Astrocyte of the cerebellum (primary cell): ENCODE measurements at places on chromosomes 12 and 14.

GRCh38 chr12:113757221-113758002 lies 208.7 kb downstream of the RBM19 start:
- no peak for DNase-seq

DNA sequence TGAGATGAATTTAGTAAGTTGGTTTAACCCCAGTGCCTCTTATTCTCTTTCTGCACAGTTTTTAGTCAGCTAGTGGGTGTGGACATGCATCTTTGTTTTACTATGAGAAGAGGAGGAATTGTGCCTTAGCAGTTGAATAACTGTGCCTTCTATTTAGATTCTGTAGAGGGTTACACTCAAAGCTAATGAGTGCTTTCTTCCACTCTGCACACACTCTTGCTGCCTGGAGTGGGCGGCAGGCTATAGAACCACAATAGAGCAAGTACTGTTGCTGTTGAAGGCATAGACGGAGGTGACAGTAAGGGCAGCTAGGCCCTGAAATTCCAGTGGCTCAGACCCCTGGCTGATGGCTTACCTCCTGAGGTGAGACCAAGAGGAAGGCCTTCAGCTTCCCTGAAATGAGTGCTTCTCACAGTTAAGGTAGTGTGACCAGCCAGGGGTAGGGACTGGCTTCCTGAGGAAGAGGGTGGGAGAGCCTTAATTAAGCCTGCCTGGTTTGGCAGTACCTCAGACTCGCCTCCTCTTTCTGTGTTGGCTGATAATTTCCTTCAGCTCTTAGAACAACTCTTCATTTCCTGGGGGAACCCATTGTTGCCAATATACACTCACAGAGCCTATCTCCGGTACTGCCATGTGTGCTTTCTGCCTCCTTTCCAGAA lies 24.7 kb downstream of the SUSD6 start:
- DNase-seq = no peak

GRCh38 chr12:132775502-132776229 lies 14.0 kb upstream of the ANKLE2 start:
- DNase-seq = no peak

GRCh38 chr12:121811434-121812319 lies 7.9 kb downstream of the SETD1B start:
- no peak for DNase-seq

- DNase-seq = no peak
Measured at GRCh38 chr14:76713121-76713520, 48.1 kb upstream of the VASH1 start.

- no peak for DNase-seq
Measured at GRCh38 chr14:100132903-100133510, 26.4 kb downstream of the DEGS2 start.

GRCh38 chr14:103121846-103122584 lies 1.2 kb upstream of the TNFAIP2 start:
- peak; percentile 51 for DNase-seq

GRCh38 chr12:50132505-50133135 lies 20.6 kb downstream of the COX14 start:
- peak; percentile 19 for DNase-seq

DNA sequence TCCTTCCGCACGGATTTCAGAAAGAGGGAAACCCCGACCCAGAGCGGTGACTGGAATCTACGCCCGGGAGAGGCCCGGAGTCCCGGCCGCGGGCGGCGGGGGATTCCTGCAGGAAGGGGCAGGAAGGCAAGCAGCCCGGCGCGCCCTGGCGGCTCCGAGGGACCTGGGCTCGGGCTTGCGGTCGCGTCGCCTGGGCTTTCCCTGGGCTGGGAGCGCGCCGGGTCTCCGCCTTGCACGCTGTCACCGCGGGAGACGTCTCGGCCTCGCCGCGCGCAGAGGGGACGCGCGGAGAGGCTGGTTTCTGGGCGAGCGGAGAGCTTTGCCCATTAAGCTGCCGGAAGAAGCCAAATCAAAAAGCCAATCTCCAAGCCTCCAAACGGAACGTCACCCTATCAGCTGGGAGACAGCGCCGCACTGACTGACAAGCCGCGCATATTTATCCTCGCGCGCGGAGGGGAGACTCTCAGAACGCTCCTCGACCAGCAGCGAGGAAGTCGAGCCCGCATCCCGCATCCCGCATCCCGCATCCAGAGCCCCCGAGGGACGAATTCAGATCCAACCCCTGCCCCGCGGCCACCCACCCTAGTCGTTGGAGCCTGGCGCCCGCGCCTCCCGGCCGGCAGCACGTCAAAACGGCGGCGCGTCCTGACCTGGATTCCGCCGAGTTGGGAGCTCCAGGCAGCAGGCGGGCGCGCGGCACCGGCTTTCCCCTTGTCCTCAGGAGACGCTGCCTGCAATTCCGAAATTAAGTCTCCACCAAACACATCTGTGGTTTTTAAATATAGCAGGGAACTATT lies at the start of gene SLC8A3:
Gene SLC8A3 (minus strand): TSS at position 293 of the 797 bp plus-strand sequence. CDS start 20,529 bp downstream, outside the sequence.
- DNase-seq = no peak

GRCh38 chr12:99284161-99284560 lies 363.4 kb upstream of the GARIN6 start:
- no peak for DNase-seq
